KBM-7 (cell line): ENCODE measurements at places on chromosomes 6 and 20.

DNA sequence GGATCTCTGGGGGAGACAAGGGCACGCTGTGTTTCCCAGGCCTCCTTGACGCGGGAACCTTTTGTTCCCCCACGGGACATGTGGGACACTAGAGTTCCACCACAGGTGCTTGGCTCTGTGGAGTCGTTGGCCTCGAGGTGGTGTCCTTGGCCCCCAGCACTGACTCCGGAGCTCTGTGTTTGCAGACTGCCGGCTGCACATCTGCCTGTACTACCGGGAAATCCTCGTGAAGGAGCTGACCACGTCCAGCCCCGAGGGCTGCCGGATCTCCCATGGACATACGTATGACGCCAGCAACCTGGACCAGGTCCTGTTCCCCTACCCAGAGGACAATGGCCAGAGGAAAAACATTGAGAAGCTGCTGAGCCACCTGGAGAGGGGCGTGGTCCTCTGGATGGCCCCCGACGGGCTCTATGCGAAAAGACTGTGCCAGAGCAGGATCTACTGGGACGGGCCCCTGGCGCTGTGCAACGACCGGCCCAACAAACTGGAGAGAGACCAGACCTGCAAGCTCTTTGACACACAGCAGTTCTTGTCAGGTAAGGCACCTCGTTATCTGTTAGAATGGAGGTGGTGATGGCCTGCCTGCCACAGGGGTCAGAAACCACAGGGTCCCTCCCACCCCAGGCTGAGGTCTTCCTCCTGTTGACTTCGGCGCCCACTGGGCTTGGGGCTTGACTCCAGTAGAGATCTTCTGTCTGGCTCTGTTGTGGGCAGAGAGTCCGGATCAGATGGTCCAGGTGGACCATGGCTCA, 9.9 kb downstream of the IRF4 start:
- no peak for DNase-seq

DNA sequence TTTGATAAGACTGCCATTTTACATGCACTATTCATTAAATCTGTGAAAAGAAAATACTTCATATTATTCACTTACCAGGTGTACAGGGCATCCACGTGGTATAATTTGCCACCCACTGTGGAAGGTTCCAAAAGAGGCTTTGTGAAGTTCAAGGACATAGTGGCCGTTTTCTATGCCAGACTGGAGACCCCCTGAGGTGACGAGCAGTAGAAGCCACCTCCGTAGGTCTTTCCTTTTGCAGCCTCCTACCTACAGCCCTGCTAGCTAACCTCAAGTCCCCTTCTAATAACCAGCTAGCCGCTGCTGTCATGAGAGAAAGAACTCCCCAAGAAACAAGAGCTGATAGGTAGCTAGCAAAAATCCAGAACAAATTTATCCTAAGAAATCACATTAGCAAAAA, 110.5 kb downstream of the ARHGAP18 start:
- DNase-seq = no peak

GRCh38 chr6:121351916-121352315, 17.6 kb upstream of the TBC1D32 start:
- DNase-seq = no peak

- no peak for DNase-seq
Measured at GRCh38 chr20:64192406-64192805, 28.2 kb downstream of the MYT1 start.

DNA sequence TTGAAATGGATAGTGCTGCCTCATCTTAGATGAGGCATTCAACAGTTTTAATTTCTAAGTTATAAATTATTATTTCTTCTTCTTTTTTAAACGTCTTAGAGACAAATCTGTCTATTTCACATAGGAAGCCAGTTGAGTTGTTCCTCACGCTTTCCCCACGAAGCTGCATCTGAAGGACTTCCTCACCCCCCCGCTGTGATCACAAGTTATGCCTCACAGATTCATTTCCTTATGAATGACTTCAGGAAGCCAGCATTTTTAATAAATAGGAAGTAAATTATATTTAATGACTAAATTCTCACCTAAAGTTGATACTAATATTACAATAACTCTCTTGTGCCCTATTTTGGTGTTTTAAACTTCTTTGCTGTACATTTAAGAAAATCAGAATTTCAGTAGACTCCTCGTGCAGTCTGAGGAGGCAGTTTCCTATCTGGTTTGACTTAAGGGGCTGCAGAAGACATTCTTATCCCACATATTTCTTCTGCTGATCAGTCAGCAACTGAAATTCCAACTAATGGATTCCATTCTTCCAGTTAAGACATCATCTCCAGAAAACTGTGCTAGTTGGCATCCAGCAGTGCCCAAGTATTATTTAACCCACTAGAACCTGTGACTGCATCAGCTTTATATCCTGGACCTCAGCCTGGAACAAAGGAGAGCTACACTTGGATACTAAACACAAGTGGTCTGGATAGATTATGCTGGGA, 182.7 kb upstream of the CCN2 start:
- no peak for DNase-seq

DNA sequence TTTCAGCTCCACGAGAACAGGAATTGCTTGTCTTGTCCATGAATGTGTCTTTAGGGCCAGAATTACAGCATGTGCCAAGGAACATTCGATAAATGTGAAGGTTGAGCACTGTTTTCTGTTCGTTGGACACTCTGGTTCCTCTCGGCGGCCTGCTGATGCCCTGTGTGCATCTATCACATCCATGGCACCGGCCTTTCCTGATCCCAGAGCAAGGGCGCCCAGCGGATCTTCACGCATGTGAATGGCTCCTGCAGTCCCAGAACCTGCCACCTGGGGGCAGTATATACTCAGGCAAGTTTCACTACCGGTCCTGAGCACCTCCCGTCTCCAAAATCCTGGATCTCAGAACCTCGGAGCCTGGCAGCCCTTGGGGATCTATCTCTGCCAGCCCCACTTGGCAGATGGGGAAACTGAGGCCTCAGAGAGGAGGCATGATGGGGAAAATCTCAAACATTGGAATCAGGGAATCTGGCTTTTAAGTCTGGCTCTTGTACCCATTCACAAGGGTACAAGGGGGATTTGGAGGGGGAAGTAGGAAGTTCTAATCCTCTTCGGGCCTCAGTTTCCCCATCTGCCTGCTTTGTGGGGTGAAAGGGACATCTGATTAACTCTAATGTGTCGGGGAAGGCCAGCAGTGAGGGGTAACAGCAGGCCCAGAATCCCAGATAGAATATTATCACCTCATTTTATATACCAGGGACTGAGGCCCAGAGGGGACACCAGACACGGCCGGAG, 4.3 kb upstream of the CEBPB start:
- peak; percentile 81 for DNase-seq

- no peak for DNase-seq
Measured at GRCh38 chr20:53409447-53409717, 184.3 kb downstream of the ZNF217 start.

DNA sequence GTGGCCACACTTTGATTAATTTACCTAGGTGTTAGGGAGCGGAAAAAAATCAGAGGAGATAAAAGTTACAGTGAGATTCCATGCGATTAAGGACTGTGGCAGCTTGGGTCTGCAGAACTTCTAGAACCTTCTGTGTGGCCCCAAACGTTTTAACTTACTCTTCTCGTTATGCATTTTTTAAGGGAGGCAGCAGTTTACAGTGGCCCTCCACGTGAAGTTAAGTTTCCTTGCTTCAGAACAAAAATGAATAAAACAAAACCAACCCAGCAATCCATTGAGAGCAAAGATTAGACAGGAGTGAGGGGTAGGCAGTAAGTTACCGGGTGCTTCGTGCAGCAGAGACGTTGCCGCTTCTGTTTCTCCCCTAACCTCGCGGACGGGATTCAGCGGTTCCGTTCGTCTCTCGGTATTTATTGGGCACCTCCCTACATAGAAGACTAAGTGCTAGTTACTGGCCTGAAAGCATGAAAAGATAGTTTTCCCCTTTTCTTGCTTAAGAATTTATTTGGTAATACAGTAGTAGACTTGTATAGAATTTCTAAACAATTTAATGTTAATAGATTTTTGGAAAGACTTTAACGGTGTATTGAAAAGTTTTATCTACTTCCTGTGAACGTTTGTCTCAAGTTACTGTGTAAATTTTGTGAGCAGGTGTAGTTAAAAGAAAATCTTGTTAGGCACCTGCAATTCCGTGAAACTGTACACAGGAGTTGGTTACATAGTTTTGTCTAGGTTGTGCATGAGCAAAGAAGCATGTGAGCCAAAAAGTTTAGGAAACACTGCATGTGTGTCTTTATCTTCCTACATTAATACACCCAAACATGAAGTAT, 1.1 kb downstream of the BAG2 start:
- DNase-seq = peak; percentile 59

DNA sequence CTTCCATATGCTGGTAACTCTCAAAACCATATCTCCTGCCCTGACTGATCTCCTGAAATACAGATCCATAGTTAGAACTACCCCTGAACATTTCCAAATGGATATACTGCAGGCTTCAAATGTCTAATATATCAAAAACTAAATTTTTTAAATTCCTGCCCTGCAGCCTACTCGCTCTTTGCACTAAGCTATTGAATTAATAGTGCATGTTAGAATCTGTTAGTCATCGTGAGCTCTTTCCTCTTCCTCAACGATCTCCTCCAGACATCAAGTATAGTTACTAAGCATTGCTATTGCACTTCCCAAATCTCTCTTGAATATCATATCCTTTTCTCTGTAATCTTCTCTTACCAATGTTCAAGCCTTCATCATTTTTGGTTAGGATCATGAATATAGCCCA, 26.0 kb upstream of the RSPO3 start:
- DNase-seq = no peak

- no peak for DNase-seq
Measured at GRCh38 chr6:136312975-136313374, 23.3 kb upstream of the BCLAF1 start.

DNA sequence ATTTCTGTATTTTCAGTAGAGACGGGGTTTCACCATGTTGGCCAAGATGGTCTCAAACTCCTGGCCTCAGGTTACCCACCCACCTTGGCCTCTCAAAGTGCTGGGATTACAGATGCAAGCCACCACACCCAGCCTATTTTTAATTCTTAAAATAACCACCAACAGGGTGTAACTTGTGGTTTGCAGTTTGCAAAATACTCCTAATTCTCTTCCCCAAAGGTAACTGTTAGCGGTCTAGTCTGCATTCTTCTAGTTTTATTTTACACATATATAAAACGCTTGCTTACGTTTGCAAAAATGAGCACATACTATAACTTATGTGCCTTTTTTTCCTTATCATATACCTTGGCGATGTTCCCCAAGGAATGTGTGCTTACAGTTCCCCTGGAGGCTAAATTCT, 25.6 kb upstream of the CHMP4B start:
- no peak for DNase-seq

DNA sequence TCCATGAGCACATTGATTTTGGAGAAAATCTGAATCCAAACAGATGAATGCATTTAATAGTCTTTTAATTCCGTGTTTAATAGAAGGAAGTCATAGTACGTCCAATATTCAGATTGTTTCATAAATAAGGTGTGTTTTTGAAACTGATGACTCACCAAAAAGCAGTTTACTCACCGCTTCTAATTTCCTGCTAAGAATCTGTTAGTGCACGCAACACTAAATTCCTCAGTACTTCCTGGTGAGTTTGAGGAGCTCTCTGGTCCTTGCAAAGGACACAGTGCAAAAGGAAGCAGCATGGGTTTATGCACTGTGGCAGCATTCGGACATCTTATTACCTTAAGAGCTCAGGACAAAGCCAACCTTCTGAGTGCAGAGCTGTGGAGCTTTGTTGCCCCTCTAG, 2.3 kb upstream of the ADGRF1 start:
- DNase-seq = no peak

- no peak for DNase-seq
Measured at GRCh38 chr6:38836585-38836984, 121.5 kb downstream of the DNAH8 start.

GRCh38 chr20:4898282-4899244, 102.7 kb downstream of the SLC23A2 start:
- peak; percentile 19 for DNase-seq

- DNase-seq = no peak
Measured at GRCh38 chr20:22866812-22867341, 168.2 kb upstream of the SSTR4 start.

DNA sequence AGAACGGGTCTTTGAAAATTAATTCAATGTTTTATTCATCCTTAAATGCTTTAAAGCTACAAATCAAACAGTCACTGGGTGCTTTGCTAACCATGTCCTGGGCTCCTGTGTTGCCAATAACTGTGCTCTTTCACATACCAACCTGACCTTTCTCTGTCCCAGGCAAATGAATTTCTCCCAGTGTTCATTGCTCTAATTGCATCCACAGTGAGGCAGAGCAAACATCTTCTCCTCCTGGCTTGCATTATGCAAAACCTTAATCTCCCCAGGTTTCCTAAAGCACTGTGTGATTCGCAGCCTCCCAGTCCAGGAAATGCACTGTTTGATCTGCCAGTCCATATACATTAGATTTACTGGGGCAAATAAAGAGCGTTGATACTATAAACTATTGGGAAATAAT, 219.0 kb downstream of the PREX1 start:
- no peak for DNase-seq

GRCh38 chr6:12403201-12403826, 113.2 kb downstream of the EDN1 start:
- DNase-seq = no peak

DNA sequence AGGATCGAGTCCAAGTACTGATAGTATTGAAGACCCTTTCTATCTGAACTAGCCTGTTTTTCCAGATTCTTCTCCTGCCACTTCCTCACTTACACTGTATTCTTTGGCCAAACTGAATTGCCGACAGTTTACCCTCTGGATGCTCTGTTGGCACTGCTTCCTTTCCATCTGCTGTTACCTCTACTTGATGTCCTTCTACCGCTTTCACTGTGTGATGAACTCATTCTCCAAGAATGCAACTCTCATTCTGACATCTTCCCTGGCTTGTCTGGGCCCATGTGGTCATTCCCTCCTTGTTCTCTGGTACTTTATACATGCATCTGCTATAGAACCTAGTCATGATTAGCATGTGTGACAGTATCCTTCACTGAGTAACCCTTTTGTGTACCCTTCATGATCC, 16.3 kb downstream of the RPRD1B start:
- no peak for DNase-seq

DNA sequence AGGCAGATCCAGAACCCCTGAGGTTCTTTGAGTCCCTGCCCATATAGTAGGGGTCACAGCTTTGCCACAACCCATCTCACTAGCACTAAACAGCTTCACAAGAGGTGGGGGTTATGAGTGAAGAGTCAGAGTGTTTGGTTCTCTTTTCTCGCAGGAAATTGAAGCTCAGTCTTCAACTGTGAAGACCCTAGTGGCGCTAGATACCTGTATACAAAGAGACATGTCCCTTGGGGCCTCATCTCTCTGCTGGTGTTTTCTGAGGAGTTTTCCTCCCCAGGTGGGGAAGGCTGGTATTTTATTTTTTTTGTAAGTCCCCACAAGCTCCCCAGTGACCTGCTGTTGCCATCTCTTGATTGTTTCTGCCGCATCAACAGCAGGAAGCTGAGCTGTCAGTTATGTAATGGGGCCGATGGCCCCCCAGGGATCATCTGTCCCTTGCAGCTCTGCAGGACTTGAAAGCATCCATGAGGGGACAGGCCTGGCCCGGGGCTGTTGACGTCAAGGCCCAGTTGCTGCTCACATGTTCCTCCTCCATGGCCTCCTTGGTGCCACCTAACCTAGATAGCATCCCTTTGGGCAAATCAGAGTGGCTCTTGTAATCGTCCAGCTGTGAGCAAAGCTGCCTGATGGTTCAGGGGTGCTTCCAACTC, 23.1 kb downstream of the STK35 start:
- DNase-seq = no peak
